Ovary (tissue), 10 donors: ENCODE measurements at places on chromosomes 5 and 9. TPM values are rescaled to one million over a fixed set of nuclear protein-coding genes. Genes with fewer than 3 reads are reported as not detected.
A peak's percentile ranks its signal among the peaks of the same experiment; 100 is the strongest.

GRCh38 chr5:160263326-160263855, 34.1 kb downstream of the FABP6 start:
- no peak for DNase-seq

DNA sequence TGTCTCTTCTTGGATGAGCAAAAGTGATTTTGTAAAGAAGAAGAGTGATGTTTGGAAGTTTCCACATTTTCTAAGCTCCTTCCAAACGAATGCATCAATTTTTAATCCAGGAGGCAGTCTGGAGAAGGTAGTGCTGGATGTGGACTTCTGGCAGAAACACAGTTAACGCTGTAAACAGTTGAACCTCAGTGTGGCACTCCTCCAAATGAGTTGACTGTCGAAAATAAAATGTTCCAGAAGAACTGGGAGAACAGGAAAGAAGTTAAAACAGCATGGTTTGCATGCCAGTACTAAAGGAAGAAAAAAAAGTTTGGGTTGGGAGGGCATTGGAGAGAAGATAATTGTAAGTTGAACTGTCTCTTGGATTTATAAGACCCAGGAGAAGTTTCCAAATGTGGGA, 6.5 kb downstream of the ZNF462 start:
- peak; percentile 31 for DNase-seq

- no peak for DNase-seq
These were observed 107.5 kb upstream of the FBN2 start for GRCh38 chr5:128645581-128645980.

GRCh38 chr5:77563475-77563874, 71.4 kb upstream of the WDR41 start:
- DNase-seq: no peak

LPAR1 gene
- 18.3 TPM for total RNA-seq

TYRP1 gene
- not detected for total RNA-seq
